ENCODE measurements at places on chromosomes 4 and X. TPM values are rescaled to one million over a fixed set of nuclear protein-coding genes. Genes with fewer than 3 reads are reported as not detected.

The TCEAL1 gene
- polyA plus RNA-seq: 31.0 TPM

The SLC38A5 gene
- polyA plus RNA-seq: 66.3 TPM

The PLS3 gene
- polyA plus RNA-seq: 70.8 TPM

The HDAC8 gene
- 26.5 TPM for polyA plus RNA-seq

The XIAP gene
- polyA plus RNA-seq: 37.2 TPM

The SGCB gene
- 28.8 TPM for polyA plus RNA-seq

The FAM13A gene
- polyA plus RNA-seq: 151 TPM

The MAGEB2 gene
- polyA plus RNA-seq: not detected

The CLDN22 gene
- polyA plus RNA-seq: not detected

The RBM47 gene
- polyA plus RNA-seq: 98.4 TPM

The LNX1 gene
- 10.8 TPM for polyA plus RNA-seq

The GPR78 gene
- 0.09 TPM for polyA plus RNA-seq

The KLHL4 gene
- polyA plus RNA-seq: 4.1 TPM

The MUC7 gene
- not detected for polyA plus RNA-seq

The PDLIM5 gene
- polyA plus RNA-seq: 108 TPM

The SRPX2 gene
- 6.1 TPM for polyA plus RNA-seq

The NMU gene
- 1.3 TPM for polyA plus RNA-seq

The MOSPD2 gene
- polyA plus RNA-seq: 29.5 TPM

The USP27X gene
- 6.5 TPM for polyA plus RNA-seq

The PPP1R3F gene
- 3.3 TPM for polyA plus RNA-seq

The CTAG2 gene
- polyA plus RNA-seq: not detected

The KLB gene
- polyA plus RNA-seq: 0.75 TPM

Measured in large intestine (tissue), 12 donors.